Kidney (tissue), 22 donors: ENCODE measurements at places on chromosomes 13 and 19.
A peak's percentile ranks its signal among the peaks of the same experiment; 100 is the strongest.

- no peaks in the 10 kb centered on the region for H3K4me1 ChIP-seq
- no peak for DNase-seq
- no peak overlapping the region for H3K27ac ChIP-seq
- no peaks in the 10 kb centered on the region for H3K27me3 ChIP-seq
Measured at GRCh38 chr19:4144666-4145249, 8.7 kb upstream of the CREB3L3 start.

GRCh38 chr19:38004521-38005223 lies 97.7 kb downstream of the SIPA1L3 start:
- DNase-seq, result peak; percentile 91
- H3K4me1 ChIP-seq, result peaks cover 19% of the 10 kb centered on the region
- H3K27ac ChIP-seq, result peak overlapping the region; percentile 83
- peak overlapping the region; percentile 46 for H3K4me3 ChIP-seq
- H3K27me3 ChIP-seq, result no peaks in the 10 kb centered on the region

DNA sequence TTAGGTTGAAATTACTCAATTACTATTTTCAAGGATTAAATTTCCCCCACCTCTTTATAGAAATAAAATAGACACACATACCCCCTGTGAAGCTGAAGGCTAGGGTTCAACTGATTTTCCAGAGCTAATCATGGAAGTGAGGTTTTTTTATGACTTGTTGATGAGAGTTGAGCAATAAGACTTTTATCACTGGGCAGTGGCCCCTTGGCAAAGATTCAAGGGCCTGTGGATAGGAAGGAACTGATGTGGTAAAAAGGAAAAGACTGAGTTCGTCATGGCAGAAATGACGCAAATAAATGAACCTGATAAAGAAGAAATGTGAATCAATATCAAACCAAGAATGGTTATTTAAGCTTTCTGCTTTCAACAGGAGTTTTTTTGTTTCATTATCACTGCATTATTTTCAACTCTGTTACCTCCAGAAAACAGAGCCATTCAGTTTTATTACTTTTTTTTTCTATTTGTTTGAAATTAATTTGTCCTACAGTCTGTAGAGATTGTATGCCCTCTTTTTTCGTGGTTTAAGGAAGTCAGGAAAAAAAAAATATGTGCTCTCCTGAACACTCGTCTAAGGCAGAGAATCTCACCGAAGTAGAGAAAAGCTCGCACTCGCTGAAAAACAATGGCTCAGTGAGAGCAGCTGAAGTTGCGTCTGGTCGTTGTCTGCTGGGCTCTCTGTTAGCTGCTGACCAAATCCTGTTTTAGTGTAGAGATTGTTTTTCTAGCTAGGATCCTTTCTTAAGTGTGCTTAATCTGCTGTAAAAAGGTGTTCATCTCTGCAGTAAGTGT lies 38.9 kb downstream of the STOML3 start:
- no peaks in the 10 kb centered on the region for H3K27me3 ChIP-seq
- no peaks in the 10 kb centered on the region for H3K4me1 ChIP-seq
- H3K4me3 ChIP-seq, result no peak overlapping the region
- H3K36me3 ChIP-seq, result no peaks in the 10 kb centered on the region
- no peak overlapping the region for H3K27ac ChIP-seq

GRCh38 chr13:80605011-80605410 lies 264.1 kb upstream of the SPRY2 start:
- no peaks in the 10 kb centered on the region for H3K4me1 ChIP-seq
- no peak for DNase-seq
- no peaks in the 10 kb centered on the region for H3K36me3 ChIP-seq
- no peak overlapping the region for H3K27ac ChIP-seq
- no peaks in the 10 kb centered on the region for H3K27me3 ChIP-seq

GRCh38 chr19:42253245-42254088 lies 1.5 kb downstream of the ERF start:
- peak overlapping the region; percentile 98 for H3K27ac ChIP-seq
- DNase-seq, result peak; percentile 91
- no peaks in the 10 kb centered on the region for H3K27me3 ChIP-seq
- peaks cover 23% of the 10 kb centered on the region for H3K4me1 ChIP-seq
- H3K4me3 ChIP-seq, result peak overlapping the region; percentile 88

DNA sequence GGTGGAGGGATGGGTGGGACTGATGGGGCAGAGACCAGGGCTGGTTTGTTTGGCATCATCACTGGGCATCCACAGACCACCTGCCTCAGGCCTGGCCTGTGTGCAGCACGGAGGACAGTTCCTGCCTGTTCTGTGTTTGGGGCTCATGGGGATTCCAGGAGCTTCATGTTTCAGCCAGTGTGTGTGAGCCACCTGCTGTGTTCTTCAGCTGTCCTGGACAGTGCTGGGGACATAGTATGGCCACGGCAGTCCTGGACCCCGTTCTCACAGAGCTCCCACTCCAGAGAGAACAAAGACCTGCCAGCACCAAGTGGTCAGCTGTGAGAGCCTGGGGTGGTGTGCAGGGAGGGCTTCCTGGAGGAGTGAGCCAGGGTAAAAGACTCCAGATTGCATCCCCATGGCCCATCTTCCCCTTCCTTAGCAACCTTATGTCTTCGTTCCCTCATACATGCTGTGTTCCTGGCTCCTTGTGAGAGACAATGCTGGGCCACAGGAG lies 2.0 kb upstream of the CCDC97 start:
- peaks cover 10% of the 10 kb centered on the region for H3K36me3 ChIP-seq
- peak overlapping the region; percentile 45 for H3K27ac ChIP-seq
- H3K4me1 ChIP-seq, result peaks cover 15% of the 10 kb centered on the region
- no peaks in the 10 kb centered on the region for H3K27me3 ChIP-seq

- no peaks in the 10 kb centered on the region for H3K27me3 ChIP-seq
- H3K4me3 ChIP-seq, result no peak overlapping the region
- no peak for DNase-seq
- no peaks in the 10 kb centered on the region for H3K36me3 ChIP-seq
- peaks cover 7% of the 10 kb centered on the region for H3K4me1 ChIP-seq
- peak overlapping the region; percentile 4 for H3K27ac ChIP-seq
Measured at GRCh38 chr13:73607489-73608156, 526.6 kb downstream of the KLF12 start.

DNA sequence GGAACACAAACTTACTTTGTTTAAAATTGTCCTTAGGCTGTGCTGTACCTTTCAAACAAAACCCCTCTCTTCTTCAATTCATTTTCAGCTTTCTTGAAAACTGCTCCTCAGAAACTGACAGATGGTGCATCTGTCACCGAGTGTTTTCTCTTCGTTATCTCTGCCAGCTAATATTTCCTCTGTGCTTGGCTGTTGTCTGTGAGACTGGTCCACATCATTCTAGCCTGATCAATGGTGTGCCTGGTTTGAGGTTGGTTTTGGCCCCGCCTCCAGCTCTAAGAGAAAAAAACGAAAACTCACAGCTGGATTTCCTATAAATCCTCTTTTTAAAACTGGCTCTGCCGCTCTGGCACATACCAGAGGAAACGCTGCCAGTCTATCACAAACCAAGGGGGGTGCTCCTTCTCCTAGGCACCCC lies 79.7 kb downstream of the STARD13 start:
- peaks cover 24% of the 10 kb centered on the region for H3K4me1 ChIP-seq
- no peak overlapping the region for H3K4me3 ChIP-seq
- H3K36me3 ChIP-seq, result no peaks in the 10 kb centered on the region

DNA sequence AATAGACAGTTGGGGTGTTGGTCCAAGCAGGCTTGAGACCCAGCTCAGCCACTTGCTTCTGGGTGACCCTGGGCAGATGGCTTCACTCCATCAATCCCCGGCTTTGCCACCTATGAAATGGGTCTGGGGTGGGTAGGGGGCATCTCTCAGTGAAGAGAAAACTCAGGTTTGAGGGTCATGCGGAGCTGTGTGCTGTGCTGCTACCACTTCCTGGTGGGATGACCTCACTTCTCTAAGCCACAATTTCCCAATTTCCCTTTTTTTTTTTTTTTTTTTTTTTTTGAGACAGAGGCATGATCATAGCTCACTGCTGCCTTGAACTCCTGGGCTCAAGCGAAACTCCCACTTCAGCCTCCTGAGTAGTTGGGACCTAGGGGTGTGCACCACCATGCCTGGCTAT lies 4.6 kb upstream of the PLAUR start:
- H3K4me1 ChIP-seq, result no peaks in the 10 kb centered on the region
- H3K4me3 ChIP-seq, result no peak overlapping the region
- H3K27ac ChIP-seq, result no peak overlapping the region
- no peak for DNase-seq

GRCh38 chr19:4660993-4661392 lies 9.1 kb downstream of the MYDGF start:
- no peaks in the 10 kb centered on the region for H3K4me1 ChIP-seq
- H3K27ac ChIP-seq, result no peak overlapping the region
- H3K36me3 ChIP-seq, result peaks cover 23% of the 10 kb centered on the region
- H3K27me3 ChIP-seq, result no peaks in the 10 kb centered on the region

DNA sequence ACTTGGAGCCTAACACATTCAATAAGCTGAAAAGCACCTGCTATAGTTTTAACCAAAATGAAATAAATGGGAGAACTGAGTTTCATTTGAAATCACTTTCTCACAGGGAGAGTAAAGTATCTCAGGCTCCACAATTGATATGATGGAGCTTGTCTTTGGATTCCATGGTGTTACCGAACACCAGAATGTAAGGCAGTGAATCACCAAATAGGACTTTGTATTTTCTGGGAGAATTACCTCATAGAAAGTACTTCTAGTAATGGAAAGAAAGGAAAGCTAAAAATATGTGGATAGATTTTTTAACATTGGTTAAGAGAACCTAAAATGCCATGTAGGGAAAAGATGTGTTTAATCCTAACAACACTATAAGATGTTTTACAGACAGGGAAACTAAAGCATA lies 123.6 kb downstream of the NALCN start:
- no peaks in the 10 kb centered on the region for H3K4me1 ChIP-seq
- no peaks in the 10 kb centered on the region for H3K27me3 ChIP-seq
- no peak for DNase-seq
- no peak overlapping the region for H3K4me3 ChIP-seq
- H3K27ac ChIP-seq, result no peak overlapping the region

DNA sequence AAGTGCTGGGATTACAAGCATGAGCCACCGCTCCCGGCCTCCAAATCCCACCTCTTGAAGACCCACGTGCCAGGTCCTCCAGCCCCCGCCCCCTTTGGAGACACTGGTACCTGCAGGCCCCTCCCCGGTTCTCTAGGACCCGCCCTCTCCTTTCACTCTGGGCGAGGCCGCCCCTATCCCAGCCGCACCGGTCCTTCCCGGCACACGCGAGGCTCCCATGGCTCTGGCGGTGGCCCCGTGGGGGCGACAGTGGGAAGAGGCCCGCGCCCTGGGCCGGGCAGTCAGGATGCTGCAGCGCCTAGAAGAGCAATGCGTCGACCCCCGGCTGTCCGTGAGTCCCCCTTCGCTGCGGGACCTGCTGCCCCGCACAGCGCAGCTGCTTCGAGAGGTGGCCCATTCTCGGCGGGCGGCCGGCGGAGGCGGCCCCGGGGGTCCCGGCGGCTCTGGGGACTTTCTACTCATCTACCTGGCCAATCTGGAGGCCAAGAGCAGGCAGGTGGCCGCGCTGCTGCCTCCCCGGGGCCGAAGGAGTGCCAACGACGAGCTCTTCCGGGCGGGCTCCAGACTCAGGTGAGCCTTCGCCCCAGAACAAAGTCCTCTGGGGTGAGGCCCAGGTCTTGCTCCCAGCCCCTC lies at the start of gene CBLC:
TSS of gene CBLC (plus strand) at position 176 of the 633 bp plus-strand sequence. CDS start at position 218, 42 bp downstream.
- peak within 1 kb of the TSS; percentile 57 for H3K27ac ChIP-seq
- H3K27me3 ChIP-seq, result no peaks in the 10 kb centered on the region
- peak within 1 kb of the TSS; percentile 19 for H3K4me3 ChIP-seq
- H3K4me1 ChIP-seq, result no peaks in the 10 kb centered on the region
- no peaks in the 10 kb centered on the region for H3K36me3 ChIP-seq

GRCh38 chr19:3154957-3155736 lies 19.3 kb downstream of the GNA15 start:
- H3K36me3 ChIP-seq, result no peaks in the 10 kb centered on the region
- no peaks in the 10 kb centered on the region for H3K27me3 ChIP-seq
- DNase-seq, result no peak

DNA sequence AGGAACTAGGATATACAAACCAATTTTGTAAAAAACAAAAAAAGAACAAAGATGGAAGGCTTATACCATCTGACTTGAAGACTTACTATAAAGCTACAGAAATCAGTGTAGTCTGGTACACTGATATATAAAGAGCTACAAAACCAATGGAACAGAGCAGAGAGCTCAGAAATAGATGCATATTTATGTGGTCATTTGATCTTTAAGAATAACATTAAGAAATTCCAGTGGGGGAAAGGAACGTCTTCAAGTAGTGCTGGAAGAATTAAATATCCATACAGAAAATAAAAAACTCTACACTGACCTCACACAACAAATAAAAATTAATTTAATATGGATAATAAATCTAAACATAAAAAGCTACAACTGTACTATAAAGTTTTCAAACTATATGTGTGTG lies 317.0 kb downstream of the ENOX1 start:
- H3K4me1 ChIP-seq, result no peaks in the 10 kb centered on the region
- no peak overlapping the region for H3K27ac ChIP-seq
- no peaks in the 10 kb centered on the region for H3K27me3 ChIP-seq
- DNase-seq, result no peak

GRCh38 chr13:33381906-33382305 lies 96.4 kb upstream of the STARD13 start:
- peak; percentile 53 for DNase-seq
- H3K27me3 ChIP-seq, result no peaks in the 10 kb centered on the region
- no peaks in the 10 kb centered on the region for H3K36me3 ChIP-seq

DNA sequence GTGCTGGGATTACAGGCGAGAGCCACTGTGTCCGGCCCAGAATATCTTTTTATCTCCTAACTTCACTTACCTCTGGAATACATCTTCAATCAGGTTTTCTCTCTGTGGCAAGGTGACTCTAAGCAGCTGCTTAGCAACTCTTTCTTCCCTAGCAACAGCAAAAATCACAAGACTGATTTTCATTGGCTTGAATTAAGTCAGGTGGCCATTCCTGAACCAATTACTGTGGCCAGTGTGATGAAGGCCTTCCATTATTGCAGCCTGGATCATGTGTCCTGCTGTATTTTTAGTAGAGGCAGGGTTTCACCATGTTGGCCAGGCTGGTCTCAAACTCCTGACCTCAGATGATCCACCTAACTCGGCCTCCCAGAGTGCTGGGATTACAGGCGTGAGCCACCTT lies 9.0 kb upstream of the LTBP4 start:
- H3K27me3 ChIP-seq, result no peaks in the 10 kb centered on the region
- H3K36me3 ChIP-seq, result peaks cover 6% of the 10 kb centered on the region
- no peak overlapping the region for H3K27ac ChIP-seq
- DNase-seq, result no peak

- DNase-seq, result no peak
- H3K36me3 ChIP-seq, result no peaks in the 10 kb centered on the region
- no peaks in the 10 kb centered on the region for H3K27me3 ChIP-seq
- no peaks in the 10 kb centered on the region for H3K4me1 ChIP-seq
- H3K4me3 ChIP-seq, result no peak overlapping the region
Measured at GRCh38 chr19:54696766-54697165, 27.5 kb upstream of the KIR3DL3 start.

GRCh38 chr13:46773541-46773940 lies 23.4 kb downstream of the ESD start:
- DNase-seq, result no peak
- H3K27me3 ChIP-seq, result no peaks in the 10 kb centered on the region
- H3K4me1 ChIP-seq, result no peaks in the 10 kb centered on the region
- H3K27ac ChIP-seq, result no peak overlapping the region
